T-helper 9 cell (primary cell): ENCODE measurements at places on chromosomes 1 and 21.

GRCh38 chr1:183284086-183284485 is 98.0 kb downstream of the LAMC2 start:
- no peak for DNase-seq

DNA sequence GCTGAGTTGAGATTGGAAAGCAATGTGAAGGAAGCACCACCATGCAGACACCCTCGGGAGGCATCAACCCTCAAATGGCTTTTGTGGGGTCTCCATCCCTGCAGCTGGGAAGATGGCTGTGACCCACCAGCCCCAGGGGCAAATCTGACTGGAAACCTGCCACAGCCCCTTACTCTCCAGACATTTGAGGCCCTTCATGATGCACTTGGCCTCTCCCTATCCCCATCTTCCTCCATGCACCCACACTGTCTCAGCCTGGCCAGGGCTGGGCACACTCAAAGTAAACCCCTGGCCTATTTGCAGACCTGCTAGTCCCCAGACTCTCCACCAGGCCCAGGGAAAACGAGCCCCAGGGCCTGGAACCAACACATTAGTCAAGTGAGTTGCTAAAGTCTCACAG is 205.2 kb downstream of the MATN1 start:
- DNase-seq, result no peak

DNA sequence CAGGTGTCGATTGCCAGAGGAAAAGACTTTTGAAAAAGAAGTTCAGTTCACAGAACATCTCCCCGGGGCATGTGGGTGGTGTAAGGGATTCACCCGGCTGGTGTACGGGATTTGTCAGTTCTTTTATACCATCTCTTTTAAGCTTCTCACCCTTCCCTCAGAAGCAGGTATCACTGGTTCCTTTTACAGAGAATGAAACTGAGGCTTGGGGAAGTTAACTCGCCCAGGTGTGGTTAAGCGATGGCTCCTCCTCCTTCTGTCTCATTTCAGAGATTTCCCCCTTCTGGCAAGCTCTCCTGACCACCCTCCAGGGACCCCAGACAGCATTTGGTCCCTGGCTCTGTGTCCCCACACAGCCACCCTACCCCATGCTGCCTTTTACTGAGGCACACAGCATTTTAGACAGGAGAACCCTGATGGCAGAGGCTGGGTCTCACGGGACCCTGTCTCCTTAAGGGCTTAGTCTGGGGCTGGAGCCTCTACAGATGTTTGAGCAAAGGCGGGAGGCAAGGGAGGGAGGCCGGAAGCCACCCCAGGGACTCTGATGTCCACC is 2.8 kb upstream of the ECE1 start:
- DNase-seq, result peak; percentile 38

DNA sequence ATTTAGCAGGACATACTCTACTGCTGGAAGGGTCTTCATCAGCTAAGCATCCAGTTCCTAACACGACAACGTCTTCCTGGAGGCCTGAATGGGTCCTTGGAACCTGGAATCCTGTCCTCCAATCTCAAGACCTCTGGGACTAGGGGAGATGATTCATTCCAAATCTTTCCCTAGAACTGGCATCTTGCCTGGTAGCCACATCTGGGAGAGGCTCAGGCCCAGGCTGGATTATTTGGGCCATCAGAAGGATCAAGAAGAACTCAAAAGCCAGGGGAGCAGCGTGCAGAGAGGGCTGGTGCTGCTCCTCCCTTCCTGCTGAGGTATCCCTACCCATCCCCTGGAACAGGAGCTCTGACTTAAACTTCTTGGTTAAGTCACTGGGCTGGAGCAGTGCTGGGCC is 2.8 kb upstream of the PHLDA3 start:
- no peak for DNase-seq

GRCh38 chr1:184181044-184181443 is 129.5 kb downstream of the TSEN15 start:
- DNase-seq, result no peak

GRCh38 chr1:40886318-40887011 is 24.3 kb upstream of the CITED4 start:
- no peak for DNase-seq

GRCh38 chr1:200330741-200331428 is 79.0 kb downstream of the ZNF281 start:
- no peak for DNase-seq

DNA sequence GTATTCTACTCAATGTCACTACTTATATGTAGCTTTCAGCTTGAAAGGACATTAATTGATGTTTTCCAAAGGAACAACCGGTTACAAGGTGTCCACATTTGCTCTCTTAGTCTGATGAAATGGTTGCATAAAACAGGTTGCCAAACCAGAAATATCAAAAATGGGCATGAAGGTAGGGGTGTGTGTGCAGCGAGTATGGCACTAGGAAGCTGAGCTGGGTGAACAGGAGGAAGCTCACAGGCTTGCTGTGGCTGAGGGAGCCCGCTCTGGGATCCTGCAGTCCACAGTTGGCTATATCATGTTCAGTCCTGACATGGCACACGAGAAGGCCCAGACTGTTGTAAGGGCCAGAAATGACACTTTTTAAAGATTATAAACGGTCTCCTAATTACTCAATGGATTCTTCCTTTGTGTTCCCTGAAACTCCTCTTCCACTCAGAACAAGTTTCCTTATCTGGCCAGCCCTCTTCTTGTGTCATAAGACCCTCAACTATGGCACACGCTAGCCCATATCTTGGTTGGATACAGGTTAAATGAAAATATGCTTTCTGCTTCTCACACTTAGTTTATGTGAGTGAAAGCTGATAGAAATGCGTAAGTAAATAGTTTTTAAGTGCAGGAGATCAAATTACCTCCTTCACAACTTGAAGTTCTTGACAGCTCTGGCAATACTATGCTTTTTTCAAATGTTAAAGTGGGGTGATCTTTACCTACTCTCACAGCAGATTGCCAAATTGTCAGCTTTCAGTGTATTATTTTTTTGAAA is 201.5 kb downstream of the LMO4 start:
- no peak for DNase-seq

GRCh38 chr1:26417111-26417759 is 6.6 kb downstream of the LIN28A start:
- DNase-seq, result peak; percentile 86
